Lower leg skin (tissue), 4 donors: ENCODE measurements at places on chromosomes 7 and 10.

DNA sequence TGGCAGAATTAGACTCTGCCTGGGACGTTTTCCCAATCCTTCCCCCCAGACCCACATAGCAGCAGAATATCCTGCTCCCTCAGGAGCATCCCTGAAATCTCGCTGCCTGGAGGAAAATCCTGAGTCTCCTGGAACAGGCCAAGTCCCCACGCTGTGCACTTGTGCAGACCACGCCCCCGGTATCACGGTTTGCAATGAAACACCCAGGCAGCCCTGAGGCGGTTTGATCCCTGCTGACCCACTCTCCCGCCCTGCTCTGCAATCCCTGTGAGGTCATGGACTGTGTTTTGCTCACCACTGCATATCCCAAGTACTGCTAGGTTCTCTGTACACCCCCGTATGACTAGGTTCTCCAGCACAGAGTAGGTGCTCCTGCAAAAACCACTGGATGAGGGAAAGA, 411.8 kb upstream of the MGMT start:
- DNase-seq, result peak; percentile 68

GRCh38 chr10:114492351-114493037, 88.2 kb upstream of the AFAP1L2 start:
- DNase-seq, result no peak

DNA sequence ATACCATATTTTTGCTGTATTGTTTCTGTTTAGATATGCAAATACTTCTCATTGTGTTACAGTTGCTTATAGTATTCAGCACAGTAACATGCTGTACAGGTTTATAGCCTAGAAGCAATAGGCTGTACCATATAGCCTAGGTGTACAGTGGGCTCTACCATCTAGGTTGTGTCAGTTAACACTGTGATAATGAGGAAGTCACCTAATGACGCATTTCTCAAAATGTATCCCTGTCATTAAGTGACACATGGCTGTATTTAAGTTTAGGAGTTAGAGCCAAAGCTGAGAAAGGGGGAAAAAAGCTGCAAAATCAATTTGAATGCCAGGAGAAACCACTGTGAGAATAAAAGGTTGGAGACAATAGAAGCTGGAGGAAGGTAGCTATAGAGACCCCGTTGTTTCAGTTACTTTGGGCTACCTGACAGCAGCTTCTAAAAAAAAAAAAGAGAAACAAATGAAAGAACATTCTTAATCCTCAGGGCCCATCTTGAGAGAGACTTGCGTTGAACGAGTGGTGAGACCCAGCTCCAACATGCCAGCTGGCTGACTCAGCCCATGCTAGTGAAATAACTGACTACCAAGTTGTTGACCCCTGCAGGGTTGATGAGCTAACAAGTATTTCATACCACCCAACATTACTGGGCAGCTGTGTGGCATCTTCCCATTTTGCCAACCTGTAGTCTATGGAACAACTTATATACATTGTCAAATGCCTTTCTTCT, 8.7 kb downstream of the STARD3NL start:
- DNase-seq, result no peak

- DNase-seq, result no peak
Measured at GRCh38 chr7:2924866-2925840, 81.0 kb upstream of the GNA12 start.

- DNase-seq, result no peak
Measured at GRCh38 chr7:34762764-34763163, 104.7 kb downstream of the NPSR1 start.

DNA sequence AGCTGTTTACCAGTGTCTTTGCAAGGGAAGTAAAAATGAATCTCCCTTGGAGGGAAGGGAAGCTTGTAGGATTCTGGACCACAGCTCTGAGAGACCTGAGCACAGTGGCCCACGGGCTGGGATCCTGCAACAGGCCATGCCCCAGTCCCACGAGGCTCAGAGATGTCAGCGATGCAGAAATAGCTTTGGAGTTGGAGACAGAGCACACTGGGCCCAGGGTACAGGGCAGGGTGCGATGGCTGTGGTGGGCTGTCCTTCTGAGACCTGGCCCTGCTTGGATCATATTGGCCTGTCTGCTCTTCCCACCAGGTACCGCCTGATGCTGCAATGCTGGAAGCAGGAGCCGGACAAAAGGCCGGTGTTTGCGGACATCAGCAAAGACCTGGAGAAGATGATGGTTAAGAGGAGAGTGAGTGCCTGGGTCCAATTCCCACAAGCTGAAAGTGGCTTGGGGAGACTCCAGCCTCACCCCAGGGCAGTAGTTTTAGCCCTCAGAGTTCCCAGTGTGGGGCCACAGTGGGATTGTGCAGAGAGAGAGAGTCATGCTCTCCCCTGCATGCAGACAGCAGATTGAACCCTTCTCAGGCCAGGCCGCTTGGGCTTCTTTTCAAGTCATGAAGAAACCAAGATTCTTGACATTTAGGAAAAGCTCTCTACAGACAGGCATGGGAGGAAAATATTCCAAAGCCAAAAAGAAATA, 13.5 kb upstream of the CSGALNACT2 start:
- no peak for DNase-seq

DNA sequence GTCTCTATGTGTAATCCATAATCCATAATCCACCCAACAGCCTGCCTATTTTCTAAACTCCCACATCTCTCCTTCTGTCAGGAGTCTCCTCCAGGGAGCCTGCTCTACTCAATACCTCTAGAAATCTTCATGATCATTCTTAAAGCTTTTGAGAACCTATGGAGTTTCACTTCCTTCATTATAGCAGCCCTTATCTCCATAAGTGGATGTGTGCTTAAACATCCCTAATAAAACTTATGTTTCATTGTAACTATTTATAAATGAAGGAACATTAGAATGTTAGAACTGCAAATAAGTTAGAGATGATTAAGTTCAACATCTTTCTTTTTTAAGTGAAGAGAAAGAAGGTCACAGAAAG, 8.5 kb downstream of the CPED1 start:
- no peak for DNase-seq

- no peak for DNase-seq
Measured at GRCh38 chr10:35874311-35875015, 232.4 kb upstream of the FZD8 start.

DNA sequence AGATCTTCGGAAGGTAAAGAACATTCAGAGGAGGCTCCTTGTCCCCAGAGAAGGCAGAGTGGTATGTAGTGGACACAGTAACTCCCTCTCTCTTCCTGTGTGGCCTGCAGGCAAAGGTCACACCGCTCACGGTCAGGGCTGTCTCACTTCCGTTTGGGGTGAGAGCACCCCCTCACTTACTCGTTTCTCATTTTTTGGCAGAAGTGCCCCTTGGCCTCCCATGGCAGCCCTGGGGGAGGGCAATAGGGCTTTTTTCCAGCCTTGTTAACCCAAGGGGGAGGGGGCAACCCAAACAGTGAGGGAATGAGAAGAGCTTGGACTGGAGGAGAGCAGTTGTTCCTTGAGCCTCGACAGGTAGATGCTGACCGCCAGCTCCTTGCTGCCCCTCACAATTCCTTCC, 31.8 kb upstream of the SRGN start:
- DNase-seq, result no peak

GRCh38 chr7:150468241-150468640, 17.8 kb downstream of the GIMAP8 start:
- DNase-seq, result no peak

GRCh38 chr10:110167149-110167548, 40.3 kb upstream of the MXI1 start:
- peak; percentile 28 for DNase-seq

DNA sequence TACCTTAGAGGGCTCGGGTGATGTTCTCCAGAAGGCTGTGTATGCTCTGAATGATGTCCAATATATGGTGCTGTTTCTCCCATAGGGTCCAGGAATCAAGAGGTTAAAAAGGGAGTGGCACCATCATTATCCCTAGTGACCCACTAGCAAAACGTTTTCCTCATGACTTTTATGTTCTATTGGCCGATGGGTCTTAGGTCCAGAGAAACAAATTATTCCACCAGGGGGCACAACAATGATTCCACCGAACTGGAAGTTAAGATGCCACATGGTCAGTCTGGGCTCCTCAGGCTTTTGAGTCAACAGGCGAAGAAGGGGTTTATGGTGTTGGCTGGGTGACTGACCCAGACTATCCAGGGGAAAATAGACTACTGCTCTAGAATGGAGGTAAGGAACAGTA, 256.1 kb downstream of the COBL start:
- no peak for DNase-seq

GRCh38 chr10:128763588-128763987, 637.4 kb upstream of the MKI67 start:
- no peak for DNase-seq

- DNase-seq, result no peak
Measured at GRCh38 chr10:64209561-64209960, 688.4 kb downstream of the REEP3 start.

- peak; percentile 88 for DNase-seq
Measured at GRCh38 chr10:103661198-103661950, 167.9 kb downstream of the NEURL1 start.

DNA sequence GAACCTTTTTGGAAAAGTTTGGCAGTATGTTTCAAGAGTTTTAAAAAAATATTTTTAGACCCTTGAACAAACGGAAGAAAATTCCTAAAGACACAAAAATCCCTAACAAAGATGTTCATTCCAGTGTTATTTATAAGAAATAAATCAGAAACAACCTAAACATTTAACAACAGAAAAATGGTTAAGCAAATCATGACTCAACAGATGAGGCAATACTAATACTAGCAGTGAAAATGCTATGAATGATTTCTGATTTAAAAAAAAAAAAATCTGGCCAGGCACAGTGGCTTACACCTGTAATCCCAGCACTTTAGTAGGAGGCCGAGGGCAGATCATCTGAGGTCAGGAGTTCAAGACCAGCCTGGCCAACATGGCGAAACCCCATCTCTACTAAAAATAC, 61.0 kb downstream of the ARHGAP12 start:
- no peak for DNase-seq

- DNase-seq, result no peak
Measured at GRCh38 chr7:113659416-113659815, 259.4 kb downstream of the PPP1R3A start.

DNA sequence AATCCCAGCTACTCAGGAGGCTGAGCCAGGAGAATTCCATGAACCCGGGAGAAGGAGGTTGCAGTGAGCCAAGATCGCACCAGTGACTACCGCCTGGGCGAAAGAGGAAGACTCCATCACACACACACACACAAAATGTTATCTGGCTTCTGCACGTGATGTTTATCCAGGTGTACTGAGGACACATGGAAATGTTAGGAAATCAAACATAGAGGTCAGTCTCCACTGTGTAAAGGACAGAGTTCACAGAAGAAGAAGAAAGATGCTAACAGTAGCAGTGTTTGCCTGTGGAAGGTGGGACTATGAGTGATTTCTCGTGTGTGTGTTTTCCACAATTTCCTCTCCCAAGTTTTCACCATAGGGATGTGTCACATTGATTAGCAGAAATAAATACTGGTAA, 256.9 kb downstream of the ELMO1 start:
- no peak for DNase-seq

GRCh38 chr7:43484678-43485395, 98.1 kb upstream of the STK17A start:
- no peak for DNase-seq

DNA sequence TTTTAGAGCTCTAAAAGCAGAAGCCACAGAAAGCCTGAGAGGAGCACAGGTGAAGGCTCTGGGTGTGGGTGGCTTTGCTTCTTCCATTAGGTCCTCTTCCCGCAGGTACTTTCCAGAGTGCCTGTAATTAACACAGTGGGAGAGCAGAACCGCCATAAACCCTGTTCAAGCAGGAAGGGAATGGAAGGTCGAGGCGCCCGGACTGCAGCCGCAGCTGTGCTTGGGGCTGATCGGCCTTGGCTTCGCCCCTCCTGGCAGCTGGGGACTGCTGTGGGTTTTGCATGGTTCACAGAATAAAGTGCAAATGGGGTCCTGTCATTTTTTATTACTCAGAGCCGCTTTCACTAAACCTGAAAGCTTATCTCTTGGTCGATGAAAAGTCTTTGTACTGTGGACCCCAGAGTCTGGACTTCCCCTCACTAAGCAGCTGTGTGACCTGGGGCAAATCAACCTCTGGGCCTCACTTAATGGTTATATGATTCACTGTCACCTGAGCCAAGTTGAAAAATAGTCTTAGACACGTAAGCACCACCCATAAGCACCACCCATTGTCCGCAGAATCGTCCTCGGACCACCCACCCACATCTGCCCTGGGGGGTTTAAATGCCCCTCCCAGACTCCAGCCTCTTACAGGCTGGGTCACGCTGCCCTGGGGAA, 100.9 kb downstream of the XRCC2 start:
- no peak for DNase-seq

DNA sequence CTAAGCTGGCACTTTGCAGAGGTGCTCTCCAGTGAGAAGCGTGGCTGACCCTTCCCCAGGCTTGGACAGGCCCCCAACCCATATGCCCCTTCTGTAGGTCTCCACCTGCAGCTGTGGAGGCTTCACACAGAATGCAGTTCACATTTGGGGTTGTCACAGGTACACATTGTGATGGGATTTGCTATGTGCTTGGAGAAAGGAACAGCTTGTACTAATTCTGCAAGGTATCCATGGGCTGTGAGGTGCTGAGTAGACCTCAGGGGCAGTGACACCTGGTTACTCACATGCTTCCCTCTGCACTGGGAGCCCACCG, 188.9 kb downstream of the CXCL12 start:
- no peak for DNase-seq

- DNase-seq, result no peak
Measured at GRCh38 chr7:87689374-87689773, 61.2 kb downstream of the RUNDC3B start.

- no peak for DNase-seq
Measured at GRCh38 chr7:26372704-26373103, 81.0 kb downstream of the SNX10 start.

DNA sequence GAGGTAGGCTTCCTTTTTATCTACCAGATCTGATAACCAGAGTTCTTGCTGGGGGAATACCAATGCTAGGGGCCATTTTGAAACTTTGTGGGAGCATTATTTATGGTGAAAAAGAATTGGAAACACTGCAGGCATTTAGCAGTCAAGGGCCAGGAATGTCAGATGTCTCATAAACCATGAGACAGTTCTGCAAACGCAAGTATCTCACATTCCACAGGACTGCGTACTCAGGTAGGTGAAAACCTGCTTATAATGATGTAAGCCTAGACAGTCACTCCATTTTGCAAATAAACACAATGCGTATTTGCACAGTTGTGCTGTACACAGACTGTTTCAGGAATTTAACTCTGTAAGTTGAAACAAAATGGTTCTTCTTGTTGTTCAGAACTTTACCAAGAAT, 33.9 kb downstream of the ECHDC3 start:
- no peak for DNase-seq
